ENCODE measurements at places on chromosomes 6 and 20.

DNA sequence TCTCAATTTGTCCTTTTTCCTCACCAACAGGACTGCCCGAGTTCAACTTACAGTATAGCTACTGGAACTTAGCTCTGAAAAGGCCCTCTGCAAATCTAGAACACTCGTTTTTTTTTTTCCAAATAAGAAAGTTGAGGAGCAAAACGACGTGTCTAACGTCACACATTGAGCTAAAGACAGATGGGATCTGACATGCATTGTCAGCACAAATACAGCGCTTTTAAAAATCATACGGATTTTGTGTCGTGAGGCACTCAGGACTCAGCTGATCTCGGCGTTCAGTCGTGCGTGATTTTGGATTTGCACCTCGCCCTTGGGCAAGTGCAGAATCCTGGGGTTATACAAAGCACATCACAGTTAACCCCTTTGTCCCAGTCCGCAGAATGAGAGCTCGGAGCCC lies 94.7 kb upstream of the ZNF322 start:
- DNase-seq = no peak

DNA sequence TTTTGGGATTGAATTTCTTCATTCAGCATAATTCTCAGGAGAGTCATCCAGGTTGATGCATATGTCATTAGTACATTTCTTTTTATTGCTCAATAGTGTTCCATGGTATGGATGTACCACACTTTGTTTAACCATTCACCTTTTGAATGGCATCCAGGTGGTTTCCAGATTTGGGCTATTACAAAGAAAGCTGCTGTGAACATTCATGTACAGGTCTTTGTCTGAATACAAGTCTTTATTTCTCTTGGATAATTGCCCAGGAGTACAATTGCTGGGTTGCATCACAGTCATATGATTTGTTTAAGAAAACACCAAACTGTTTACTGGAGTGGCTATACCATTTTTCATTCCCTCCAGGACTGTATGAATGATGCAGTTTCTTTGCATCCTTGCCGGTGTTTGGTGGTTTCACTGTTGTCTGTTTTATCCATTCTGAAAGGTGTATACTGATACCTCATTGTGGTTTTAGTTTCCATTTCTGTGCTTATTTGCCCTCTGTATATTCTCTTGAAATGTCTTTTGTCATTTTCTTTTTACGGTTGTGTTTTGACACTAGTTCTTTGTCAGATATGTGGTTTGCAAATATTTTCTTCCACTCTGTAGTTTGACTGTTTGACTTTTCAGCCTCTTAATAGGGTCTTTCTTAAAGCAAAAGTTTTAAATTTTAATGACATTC lies 8.8 kb downstream of the CDKAL1 start:
- DNase-seq = no peak

DNA sequence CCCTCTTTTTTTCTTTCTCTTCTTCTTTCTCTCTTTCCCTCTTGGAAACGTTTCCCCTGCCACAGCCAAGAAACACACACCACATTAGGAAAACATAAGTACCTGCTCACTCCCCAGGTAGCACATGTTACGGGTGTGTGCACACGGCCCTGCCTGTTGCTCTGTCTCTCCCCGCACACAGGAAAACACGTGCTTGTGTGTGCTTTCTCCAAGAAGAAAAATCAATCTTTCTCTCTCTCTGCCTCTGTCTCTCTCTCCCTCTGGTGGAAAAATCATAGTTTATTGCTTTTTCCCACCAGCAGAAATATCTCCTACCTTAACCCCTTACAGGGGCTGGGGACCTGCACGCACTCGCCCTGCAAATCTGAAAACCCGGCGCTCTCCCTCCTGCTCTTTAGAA lies 102.3 kb downstream of the EDN3 start:
- no peak for DNase-seq

- no peak for DNase-seq
Measured at GRCh38 chr20:33578510-33578909, 83.6 kb upstream of the C20orf144 start.

GRCh38 chr6:143586557-143586956 lies 75.0 kb upstream of the FUCA2 start:
- no peak for DNase-seq

DNA sequence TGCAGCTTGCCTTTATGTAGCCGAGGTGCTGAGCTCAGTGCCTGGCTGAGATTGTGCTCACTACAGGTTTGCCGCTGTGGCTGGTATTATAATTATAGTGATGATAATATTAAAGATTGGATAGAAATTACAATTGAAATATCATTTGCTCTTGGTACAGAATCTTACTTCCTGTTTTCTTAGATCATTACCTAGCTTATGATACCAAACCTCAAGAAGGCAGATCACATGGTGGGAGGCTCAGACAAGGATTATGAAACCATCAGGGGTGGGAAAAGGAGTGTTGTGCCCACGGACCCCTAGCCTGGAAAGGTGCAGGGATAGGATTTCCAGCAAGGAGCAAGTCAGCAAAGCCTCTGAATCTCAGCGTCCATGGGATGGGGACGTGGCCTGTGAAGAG lies 70.6 kb downstream of the IGF2R start:
- no peak for DNase-seq

DNA sequence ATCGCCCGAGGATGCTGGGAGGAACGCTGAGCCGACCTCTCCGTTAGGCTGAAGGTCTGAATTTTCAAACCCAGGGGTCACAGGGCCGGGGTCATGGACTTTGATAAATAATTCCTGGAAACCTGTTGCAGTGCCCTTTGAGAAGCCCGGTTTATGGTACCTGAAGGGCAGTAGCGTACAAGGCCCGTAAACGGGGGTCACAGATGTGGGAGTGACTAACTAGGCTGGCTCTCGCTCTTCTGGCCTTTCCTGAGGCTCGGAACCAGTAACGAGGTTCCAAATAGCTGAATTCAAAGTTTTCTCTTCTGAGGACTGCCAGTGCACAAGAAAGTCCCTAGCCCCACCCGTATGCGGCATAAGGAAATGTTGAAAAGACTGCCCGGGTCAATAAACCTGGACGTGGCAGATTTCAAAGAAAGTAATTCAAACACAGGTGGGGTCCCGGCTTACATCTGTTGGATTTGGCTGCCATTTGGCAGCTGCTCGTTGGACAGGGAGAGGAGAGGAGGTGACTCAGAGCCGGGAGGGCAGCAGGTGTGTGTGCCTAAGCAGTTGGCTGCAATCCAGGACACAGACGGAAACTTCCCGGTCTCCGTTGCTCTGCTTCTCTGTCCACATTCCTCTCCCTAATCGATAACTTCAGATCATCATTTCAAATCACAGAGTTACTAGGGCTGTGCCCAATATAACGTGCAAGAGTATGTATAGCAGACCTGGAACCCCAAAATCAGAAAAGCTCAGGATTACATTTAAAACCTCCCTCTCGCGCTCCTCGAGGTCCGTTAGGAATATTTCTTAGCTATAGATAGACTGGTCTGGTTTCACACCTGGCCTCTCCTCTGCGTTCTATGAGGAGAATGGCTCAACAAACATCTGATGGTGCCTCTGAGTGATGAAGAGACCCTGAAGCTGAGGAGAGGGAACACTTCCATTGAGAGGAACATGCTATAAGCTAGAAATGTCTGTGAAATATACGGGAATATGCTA lies 765 bp upstream of the GMDS start:
- peak; percentile 7 for DNase-seq

DNA sequence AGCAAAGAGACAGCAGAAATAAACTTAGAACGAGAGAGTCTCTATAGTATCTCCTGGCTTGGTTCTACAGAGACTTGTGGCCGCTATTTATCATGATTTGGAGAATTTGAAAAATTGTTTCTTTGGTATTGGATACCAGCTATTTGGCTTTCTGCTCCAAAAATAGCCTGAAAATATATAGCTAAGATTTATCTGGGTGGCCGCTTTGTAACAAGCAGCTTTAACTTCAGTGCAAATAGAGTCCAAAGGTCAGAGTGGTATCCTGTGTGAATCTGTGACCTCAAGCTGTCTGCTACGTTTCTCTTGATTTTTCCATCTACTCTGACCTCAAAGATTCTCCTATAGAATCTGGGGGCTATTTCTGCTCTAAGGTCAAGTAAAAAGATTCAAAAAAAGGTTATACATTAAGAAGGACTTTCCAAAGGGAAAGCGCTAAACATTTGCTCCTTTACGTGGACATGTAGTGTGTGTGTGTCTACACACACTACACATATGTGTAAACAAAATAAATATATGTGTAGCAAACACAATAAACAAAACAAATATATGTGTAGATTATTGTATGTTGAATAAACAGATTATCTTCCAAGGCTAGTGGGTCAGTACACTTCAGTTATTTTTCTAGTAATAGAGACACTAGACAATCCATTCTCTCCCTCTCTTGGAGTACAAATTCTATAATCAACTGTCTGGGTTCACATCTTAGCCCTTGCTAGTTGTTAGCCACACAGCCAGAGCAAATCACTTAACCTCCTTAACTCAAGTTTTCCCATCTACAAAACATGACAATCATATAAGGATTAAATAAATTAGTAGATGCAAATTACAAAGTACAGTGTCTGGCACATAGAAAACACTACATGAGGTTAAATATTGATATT lies 40.8 kb downstream of the CHD6 start:
- no peak for DNase-seq

GRCh38 chr6:168100011-168100802 lies 21.2 kb upstream of the FRMD1 start:
- DNase-seq = no peak

DNA sequence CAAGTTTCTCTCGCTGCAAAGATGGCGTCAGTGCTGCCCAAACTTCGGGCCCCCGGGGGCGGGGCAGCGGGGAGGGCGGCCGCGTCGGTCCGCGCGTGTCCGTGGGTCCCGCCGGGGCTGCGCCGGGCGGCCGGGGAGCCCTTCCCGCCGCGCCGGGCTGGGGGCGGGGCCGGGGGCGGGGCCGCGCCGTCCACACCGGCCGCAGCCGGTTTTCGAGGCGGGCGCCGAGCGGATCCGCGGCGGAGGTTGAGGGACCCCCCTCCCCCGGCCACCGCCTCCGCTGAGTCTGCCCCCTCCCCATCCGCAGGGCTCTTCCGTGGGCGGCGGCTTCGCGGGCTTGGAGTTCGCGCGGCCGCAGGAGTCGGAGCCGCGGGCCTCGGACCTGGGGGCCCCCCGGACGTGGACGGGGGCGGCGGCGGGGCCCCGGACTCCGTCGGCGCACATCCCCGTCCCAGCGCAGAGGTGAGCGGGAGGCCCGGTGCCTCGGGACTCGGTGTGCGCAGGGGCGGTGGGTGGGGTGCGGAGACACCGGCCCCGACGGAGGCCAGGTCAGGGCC lies 572 bp downstream of the SLC2A4RG start:
- no peak for DNase-seq

GRCh38 chr20:60201198-60201835 lies 243.1 kb downstream of the CDH26 start:
- no peak for DNase-seq

DNA sequence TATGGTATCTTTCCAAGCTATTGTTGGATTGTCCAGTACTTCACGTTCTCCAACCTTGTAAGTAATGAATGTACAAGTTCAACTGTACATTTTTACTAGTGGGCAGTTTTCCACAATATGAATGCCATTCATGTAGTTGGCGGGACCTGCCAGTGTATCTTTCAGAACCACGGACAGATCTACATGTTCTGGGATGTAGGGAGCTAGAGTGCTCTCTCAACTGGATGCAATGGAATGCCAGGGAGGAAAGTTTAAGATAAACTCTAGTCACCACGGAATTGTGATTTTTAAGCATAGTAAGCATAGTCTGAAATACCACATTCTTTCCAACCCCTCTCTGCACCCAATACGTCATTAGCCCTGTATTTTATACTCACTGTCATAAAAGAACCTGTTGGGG lies 21.5 kb upstream of the HLA-C start:
- DNase-seq = no peak

- no peak for DNase-seq
Measured at GRCh38 chr20:50709636-50709973, 18.3 kb upstream of the RIPOR3 start.

DNA sequence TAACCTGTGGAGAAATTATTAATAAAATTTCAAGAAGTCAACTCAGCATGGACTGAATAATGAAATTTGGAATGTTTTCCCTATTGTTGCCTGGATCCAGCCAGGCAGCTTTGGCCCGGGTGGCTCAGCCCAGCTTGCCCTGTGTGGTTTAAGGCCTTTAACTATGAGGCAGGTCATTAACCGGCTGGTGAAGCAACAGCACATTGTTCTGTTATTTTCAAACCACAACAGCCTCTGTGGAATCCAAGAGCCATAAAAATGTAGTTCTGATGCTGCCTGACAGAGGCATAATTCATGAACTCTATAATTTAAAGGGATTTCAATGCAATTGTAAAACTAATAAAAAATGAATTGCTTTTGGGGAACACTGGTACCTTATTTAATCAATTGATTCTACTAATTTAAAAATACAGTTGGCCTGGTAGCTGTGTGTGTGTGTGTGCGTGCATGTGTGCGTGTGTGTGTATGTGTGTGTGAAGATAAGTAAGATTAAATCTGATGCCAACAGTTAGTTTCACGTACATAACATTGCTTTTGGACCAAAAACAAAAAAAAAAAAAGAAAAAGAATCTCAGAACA lies 117.7 kb downstream of the RPS12 start:
- no peak for DNase-seq

- DNase-seq = no peak
Measured at GRCh38 chr6:136751522-136751956, 40.7 kb downstream of the MAP3K5 start.

DNA sequence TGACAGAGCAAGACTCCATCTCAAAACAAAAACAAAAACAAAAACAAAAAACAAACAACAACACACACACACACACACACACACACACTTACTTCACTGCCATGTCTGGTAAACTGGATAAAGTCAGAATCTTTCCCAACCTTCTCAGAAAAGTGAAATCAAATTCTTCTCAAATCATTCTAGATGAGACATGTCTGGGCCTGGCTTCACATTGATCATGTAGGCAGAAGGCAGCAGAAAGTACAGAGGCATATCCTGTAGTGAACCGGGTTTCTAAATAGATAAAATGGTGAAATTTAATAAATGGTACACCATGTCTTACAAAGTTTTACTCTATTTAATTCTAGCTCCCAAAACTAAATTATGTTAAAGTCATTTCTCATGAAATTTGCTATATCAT lies 14.9 kb upstream of the MRS2 start:
- no peak for DNase-seq

DNA sequence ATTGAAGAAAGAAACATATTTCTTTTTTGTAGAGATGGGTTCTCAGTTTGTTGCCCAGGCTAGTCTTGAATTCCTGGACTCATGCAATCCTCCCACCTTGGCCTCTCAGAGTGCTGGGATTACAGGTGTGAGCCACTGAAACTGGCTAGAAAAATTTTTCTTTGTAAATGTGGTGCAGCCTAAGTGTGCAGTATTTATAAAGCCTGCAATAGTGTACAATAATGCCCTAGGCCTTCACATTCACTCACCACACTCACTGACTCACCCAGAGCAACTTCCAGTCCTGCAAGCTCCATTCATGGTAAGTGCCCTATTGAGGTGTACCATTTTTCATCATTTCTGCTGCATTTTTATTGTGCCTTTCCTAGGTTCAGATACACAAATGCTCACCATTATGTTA lies 31.4 kb downstream of the NHSL1 start:
- DNase-seq = no peak

DNA sequence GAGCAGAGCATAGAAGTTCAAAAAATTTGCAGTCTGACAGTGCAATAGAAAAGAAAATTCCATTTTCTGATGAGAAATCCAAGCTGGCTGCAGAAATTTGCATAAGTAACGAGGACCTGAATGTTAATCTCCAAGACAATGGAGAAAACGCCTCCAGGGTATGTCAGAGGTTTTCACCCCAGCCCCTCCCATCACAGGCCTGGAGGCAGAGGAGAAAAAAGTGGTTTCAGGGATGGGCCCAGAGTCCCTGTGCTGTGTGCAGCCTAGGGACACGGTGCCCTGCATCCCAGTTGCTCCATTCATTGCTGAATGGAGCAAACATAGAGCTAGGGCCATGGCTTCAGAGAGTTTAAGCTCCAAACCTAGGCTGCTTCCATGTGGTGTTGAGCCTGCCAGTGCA lies 327.9 kb upstream of the KHDRBS2 start:
- DNase-seq = no peak

GRCh38 chr6:142886431-142887170 lies 58.4 kb downstream of the HIVEP2 start:
- no peak for DNase-seq
